ENCODE measurements at places on chromosomes 2 and 18. TPM values are rescaled to one million over a fixed set of nuclear protein-coding genes. Genes with fewer than 3 reads are reported as not detected.

GRCh38 chr2:110773401-110773921 is 41.1 kb downstream of the ACOXL start:
- no peak for DNase-seq
- H3K27ac ChIP-seq: no peak overlapping the region
- H3K27me3 ChIP-seq: peaks cover 36% of the 10 kb centered on the region
- H3K4me1 ChIP-seq: peaks cover 4% of the 10 kb centered on the region

DNA sequence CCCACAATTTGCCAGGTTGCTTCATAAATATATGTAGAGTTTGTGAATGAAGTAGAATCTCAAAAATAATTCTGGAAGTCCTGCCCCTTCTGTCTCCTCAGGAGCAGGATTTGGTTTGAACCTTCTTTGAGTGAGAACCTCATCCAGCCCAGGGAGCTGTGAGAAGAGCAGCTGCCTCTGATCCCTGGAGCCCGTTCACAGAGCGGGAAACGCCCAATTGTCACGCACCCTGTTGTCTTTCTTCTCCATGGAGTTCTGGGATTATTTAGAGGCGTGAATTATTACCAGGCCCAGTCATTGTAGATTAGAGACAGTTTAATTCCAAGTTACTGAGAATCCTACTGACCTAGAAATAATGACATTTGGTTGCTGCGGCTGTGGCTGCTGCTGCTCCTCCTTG is 66.1 kb downstream of the TPO start:
- H3K4me1 ChIP-seq: no peaks in the 10 kb centered on the region
- H3K27ac ChIP-seq: no peak overlapping the region
- no peaks in the 10 kb centered on the region for H3K27me3 ChIP-seq
- no peak overlapping the region for H3K4me3 ChIP-seq
- DNase-seq: no peak
- H3K36me3 ChIP-seq: no peaks in the 10 kb centered on the region

GRCh38 chr2:68653538-68653982 is 10.2 kb downstream of the PROKR1 start:
- H3K27me3 ChIP-seq: peaks cover 2% of the 10 kb centered on the region
- no peak overlapping the region for H3K27ac ChIP-seq
- no peaks in the 10 kb centered on the region for H3K4me1 ChIP-seq
- DNase-seq: peak; percentile 90

DNA sequence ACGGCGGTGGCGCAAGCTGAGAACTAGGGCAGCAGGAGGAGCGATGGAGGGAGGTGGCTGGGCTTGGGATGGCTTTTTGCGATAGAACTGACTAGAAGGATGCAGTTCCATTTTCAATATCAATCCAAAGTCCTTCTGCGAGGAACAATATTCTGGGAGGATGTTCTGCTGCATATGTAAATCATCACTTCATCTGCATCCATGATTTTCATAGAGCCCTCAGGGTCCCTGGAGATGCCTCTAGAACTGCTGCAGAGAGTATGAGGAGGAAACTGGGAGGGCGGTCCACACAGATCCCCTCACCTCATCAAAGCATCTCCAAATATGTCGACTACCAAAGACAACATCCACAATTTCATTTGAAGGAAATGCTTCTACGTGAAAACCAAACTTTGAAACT is 20.8 kb downstream of the CACNB4 start:
- H3K4me3 ChIP-seq: no peak overlapping the region
- no peak for DNase-seq
- no peaks in the 10 kb centered on the region for H3K27me3 ChIP-seq
- no peaks in the 10 kb centered on the region for H3K4me1 ChIP-seq
- no peak overlapping the region for H3K27ac ChIP-seq
- no peaks in the 10 kb centered on the region for H3K36me3 ChIP-seq

- H3K36me3 ChIP-seq: no peaks in the 10 kb centered on the region
- DNase-seq: no peak
- no peak overlapping the region for H3K4me3 ChIP-seq
- H3K27me3 ChIP-seq: no peaks in the 10 kb centered on the region
- no peak overlapping the region for H3K27ac ChIP-seq
Measured at GRCh38 chr2:98921062-98921461, 15.0 kb downstream of the CRACDL start.

DNA sequence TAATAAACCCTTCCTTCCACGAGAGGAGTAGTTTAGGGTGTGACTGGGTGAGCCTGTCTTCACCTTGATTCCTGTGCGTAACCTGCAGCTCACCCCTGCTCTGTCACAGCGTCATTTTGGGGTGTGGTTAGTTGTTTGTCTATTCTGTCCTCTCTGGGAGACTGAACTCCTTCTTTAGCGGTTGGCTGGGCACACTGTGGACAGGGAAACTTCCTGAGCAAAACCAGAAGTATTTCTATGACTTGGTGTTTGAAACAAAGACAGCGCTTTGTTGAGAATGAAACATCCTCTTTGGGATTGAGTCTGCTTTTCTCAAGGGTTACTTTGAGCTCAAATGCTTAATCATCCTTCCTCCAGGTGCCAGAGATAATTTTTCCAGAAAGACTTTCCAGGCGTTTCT is 270.7 kb downstream of the HRH4 start:
- H3K27me3 ChIP-seq: no peaks in the 10 kb centered on the region
- no peak overlapping the region for H3K4me3 ChIP-seq
- H3K4me1 ChIP-seq: no peaks in the 10 kb centered on the region
- DNase-seq: no peak
- no peaks in the 10 kb centered on the region for H3K36me3 ChIP-seq
- no peak overlapping the region for H3K27ac ChIP-seq

DNA sequence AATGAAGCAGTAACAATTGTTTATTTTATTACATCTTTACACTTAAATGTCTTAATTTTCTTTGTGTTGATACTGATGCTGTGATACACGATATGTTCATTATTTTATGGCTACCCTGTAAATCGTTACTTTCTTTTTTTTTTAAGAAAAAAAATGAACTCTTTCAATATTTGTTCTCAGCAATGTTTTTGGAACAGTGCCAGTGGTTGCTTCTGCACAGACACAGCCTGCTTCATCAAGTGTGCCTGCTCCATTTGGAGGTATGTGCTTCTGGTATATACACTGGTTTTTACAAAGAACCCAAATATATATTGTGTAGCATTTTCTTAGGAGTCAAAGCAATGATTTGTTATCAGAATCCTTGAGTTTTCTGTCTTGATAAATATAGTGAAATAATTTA is 62.2 kb upstream of the SCYGR2 start:
- no peak overlapping the region for H3K27ac ChIP-seq
- no peak overlapping the region for H3K4me3 ChIP-seq
- no peaks in the 10 kb centered on the region for H3K36me3 ChIP-seq
- H3K4me1 ChIP-seq: no peaks in the 10 kb centered on the region

DNA sequence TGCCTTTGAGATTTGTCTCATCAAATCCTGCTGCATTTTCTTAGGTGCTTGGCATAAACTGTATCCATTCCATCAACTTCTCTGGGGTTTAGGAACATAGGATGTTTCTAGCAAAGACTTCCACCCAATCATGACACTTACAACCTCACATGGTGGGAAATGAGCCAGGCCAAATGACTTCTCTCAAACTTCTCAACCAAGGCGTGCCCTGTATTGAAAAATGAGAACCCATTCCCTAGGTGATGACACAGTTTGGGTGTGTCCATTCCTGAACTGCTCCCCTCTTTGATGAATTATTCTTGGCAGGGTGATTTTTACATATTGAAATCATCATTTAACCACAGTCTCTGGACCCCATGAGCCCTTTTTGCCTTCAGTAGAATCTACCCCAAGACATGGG is 161.1 kb downstream of the EN1 start:
- no peak for DNase-seq
- H3K27ac ChIP-seq: no peak overlapping the region
- no peaks in the 10 kb centered on the region for H3K4me1 ChIP-seq
- no peaks in the 10 kb centered on the region for H3K36me3 ChIP-seq
- no peaks in the 10 kb centered on the region for H3K27me3 ChIP-seq

- no peak overlapping the region for H3K4me3 ChIP-seq
- H3K4me1 ChIP-seq: no peaks in the 10 kb centered on the region
- H3K27me3 ChIP-seq: no peaks in the 10 kb centered on the region
- no peak overlapping the region for H3K27ac ChIP-seq
Measured at GRCh38 chr2:26189751-26190150, 16.9 kb downstream of the GAREM2 start.

DNA sequence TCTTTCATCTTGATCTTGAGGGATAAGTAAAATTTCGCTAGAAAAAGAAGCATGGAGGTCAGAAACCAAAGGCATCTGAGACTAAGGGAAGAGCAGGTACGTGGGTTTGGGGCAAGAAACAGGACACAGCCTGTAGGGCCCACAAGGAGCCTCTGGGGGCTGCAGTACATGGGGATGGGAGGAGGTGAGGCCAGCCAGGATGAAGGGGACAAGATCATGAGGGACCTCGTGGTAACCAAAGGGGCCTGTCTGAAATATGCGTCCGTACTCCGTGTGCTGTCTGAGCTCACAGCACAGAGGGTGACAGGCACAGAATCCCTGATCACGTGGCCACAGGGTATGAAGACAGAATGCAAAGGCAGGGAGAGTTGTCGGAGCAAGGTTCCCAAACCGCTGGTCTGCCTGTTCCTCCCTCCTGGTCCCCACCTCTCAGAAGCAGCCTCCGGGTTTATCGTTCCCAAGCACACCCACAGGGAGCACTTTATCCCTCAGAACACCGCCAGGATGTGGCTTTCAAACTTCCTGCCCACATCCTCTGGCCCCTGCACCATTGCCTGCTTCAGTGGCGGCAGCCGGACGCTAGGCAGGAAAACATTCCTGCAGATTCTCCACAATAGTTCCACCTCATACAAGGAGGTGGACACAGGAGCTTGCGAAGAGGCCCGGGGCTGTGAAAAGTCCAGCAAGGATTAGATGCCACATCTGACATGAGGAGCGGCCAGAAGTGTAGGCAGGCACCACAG is 12.0 kb downstream of the TMEM163 start:
- H3K4me1 ChIP-seq: no peaks in the 10 kb centered on the region
- DNase-seq: no peak
- H3K27me3 ChIP-seq: no peaks in the 10 kb centered on the region

GRCh38 chr2:240278661-240279060 is 138.2 kb upstream of the OTOS start:
- H3K27ac ChIP-seq: no peak overlapping the region
- H3K4me3 ChIP-seq: no peak overlapping the region
- peak; percentile 72 for DNase-seq
- peaks cover 2% of the 10 kb centered on the region for H3K4me1 ChIP-seq

GRCh38 chr2:237867465-237867864 is 8.0 kb downstream of the RAMP1 start:
- H3K27me3 ChIP-seq: no peaks in the 10 kb centered on the region
- no peak overlapping the region for H3K4me3 ChIP-seq
- H3K4me1 ChIP-seq: peaks cover 11% of the 10 kb centered on the region
- DNase-seq: no peak
- no peak overlapping the region for H3K27ac ChIP-seq

DNA sequence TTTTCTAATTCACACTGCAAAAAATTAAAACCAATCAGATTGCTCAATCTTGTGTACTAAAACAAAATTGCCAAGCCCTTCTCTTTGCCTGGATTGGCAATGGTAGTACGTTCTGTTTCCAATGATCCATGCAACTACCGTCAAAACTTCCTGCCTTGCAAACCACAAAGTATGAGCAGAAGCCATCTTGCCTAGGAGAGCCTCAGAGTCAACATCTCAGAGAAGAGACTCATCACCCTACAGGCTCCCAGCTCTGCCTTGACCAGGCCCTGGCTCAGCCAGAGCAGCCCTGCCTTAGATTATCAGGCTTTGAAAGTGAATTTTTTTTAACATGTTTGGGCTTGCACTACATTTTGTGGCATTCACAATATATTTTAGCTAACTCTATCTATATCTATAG is 574.1 kb downstream of the SATB2 start:
- no peak overlapping the region for H3K4me3 ChIP-seq
- no peaks in the 10 kb centered on the region for H3K4me1 ChIP-seq
- H3K36me3 ChIP-seq: no peaks in the 10 kb centered on the region
- no peak for DNase-seq

GRCh38 chr18:75185460-75185859 is 23.5 kb downstream of the PTGR3 start:
- no peak overlapping the region for H3K4me3 ChIP-seq
- no peaks in the 10 kb centered on the region for H3K4me1 ChIP-seq
- H3K27ac ChIP-seq: no peak overlapping the region
- H3K36me3 ChIP-seq: no peaks in the 10 kb centered on the region

DNA sequence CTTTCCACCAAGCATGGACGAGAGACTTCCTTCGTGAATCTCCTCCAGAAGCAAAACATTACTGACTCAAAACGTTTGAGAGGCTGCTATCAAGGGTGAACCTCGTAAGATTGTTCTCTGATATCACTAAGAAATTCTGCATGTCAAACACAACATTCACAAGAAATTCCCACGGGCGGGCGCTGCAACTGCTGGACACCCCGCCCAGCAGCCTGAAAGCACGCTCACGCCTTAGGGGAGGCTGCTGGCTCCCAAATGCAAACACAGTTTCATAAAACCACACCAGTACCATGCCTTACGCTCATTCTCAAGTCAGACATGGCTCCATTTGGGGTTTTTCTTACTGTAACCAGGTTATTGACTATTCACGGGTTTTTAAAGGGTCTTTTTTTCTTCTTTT is 39.0 kb downstream of the MBP start:
- H3K27ac ChIP-seq: no peak overlapping the region
- peaks cover 5% of the 10 kb centered on the region for H3K4me1 ChIP-seq
- no peak overlapping the region for H3K4me3 ChIP-seq
- DNase-seq: no peak
- no peaks in the 10 kb centered on the region for H3K27me3 ChIP-seq

DNA sequence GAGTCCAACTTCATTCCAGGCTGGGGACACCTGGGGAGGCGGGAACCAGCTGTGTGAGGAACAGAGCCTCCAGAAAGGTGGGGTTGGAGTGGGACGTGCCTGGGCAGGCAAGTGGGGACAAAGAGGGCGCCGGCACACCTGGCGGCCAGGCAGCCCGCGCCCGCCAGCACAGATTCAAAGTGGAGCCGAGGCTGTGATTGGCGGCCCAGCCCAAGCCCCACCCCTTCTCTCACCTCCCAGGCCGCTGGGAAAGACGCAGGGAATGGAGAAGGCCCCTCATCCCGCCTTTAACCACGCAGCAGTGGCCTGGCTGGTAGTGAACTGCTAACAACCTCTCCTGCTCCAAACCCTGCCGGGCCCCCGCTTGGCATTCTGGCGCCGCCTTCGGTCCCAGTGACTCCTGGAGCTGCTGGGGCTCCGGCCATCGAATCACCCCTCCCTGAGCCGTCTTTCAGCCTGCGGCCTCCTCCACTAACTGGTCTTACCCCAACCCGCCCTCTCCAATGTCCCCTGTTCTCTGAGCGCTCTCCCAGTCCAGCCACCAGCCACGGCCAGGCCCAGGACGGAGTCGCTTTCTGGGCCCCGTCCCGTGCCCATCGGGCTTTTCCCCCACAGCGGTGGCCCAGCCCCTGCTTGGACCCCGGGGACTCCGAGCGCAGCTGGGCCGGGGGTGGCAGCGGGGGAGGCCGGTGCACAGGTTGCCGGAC is 27.9 kb upstream of the PTMA start:
- peaks cover 3% of the 10 kb centered on the region for H3K4me1 ChIP-seq
- H3K27ac ChIP-seq: peak overlapping the region; percentile 48
- no peaks in the 10 kb centered on the region for H3K27me3 ChIP-seq

EFR3B gene
- total RNA-seq: 0.51 TPM

CD8B2 gene
- not detected for total RNA-seq

NPPC gene
- not detected for total RNA-seq

ACKR3 gene
- 0.17 TPM for total RNA-seq

NGEF gene
- total RNA-seq: under 0.01 TPM

TFCP2L1 gene
- total RNA-seq: not detected

C1GALT1C1L gene
- 0.51 TPM for total RNA-seq

ADGRF3 gene
- not detected for total RNA-seq

RABL2A gene
- 6.9 TPM for total RNA-seq

Measured in fibroblast of lung (primary cell).